ENCODE measurements at places on chromosomes 3 and 15. TPM values are rescaled to one million over a fixed set of nuclear protein-coding genes. Genes with fewer than 3 reads are reported as not detected.

DTWD1 gene
- total RNA-seq: 23.0 TPM

GRCh38 chr3:36765104-36765503 is 751 bp upstream of the DCLK3 start:
- DNase-seq: no peak

- DNase-seq: no peak
These were observed 186.5 kb upstream of the LINGO1 start for GRCh38 chr15:77819048-77819850.

DNA sequence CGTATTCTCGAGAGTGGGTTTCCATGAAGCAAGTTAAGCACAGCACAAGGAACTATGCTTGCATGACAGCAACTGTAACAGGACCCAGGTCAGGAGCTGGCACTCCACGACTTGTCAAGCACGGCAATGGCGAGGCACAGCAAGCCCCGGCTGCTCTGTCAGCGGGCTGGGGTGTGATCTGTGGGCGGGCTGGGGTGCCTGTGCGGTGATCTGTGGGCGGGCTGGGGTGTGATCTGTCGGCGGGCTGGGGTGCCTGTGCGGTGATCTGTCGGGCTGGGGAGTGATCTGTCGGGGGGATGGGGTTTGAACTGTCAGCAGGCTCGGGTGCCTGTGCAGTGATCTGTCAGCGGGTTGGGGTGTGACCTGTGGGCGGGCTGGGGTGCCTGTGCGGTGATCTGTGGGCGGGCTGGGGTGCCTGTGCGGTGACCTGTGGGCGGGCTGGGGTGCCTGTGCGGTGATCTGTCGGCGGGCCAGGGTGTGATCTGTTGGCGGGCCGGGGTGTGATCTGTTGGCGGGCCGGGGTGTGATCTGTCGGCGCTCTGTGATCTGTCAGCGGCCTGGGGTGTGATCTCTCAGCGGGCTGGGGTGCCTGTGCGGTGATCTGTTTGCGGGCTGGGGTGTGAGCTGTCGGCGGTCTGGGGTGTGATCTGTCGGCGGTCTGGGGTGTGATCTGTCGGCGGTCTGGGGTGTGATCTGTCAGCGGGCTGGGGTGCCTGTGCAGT is 205.7 kb downstream of the XXYLT1 start:
- no peak for DNase-seq

ZNF501 gene
- 3.0 TPM for total RNA-seq

- DNase-seq: no peak
These were observed 27.4 kb upstream of the ROPN1 start for GRCh38 chr3:124019291-124019690.

DNA sequence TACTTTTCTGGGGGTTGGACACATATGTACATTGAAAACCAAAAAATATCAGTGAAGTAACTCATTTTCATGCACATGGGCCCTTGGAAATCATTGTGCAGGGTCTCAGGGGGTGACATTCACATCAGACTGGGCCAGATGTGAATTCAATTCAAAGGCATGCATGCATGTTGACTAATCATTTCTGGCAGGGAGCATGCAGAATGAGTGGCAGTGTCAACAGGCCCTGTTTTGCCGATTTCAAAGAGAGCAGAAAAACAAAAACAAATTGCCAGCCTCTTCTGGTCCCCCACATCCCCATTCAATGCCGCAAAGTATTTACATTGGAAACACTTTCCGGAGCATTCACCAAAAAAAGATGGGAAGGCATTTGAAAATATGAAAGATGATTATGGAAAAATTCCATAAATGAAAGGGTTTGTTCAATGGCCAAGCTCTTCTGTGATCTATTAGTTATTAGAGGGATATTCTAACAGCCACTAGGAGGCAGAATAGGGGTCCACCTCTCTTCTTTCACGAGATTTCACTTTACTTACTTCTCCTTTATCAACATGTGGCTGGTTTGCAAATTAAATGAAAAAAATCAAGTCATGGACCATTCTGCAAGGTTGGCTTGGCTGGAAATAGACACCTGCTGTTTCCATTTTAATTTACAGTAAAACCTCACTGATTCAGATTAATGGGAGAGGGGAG is 119.9 kb upstream of the FEZF2 start:
- no peak for DNase-seq

- no peak for DNase-seq
These were observed 585.9 kb downstream of the DIPK2A start for GRCh38 chr3:144557515-144557914.

GRCh38 chr3:72663429-72663828 is 184.8 kb downstream of the SHQ1 start:
- DNase-seq: no peak

CFAP100 gene
- total RNA-seq: not detected

- no peak for DNase-seq
These were observed 65.3 kb upstream of the NANOGP8 start for GRCh38 chr15:35150361-35150760.

POLQ gene
- total RNA-seq: 0.63 TPM

- peak; percentile 93 for DNase-seq
These were observed 44.0 kb downstream of the SMAD3 start for GRCh38 chr15:67109141-67110034.
